Posterior cingulate gyrus (tissue), 11 donors: ENCODE measurements at places on chromosomes 16 and 17.

DNA sequence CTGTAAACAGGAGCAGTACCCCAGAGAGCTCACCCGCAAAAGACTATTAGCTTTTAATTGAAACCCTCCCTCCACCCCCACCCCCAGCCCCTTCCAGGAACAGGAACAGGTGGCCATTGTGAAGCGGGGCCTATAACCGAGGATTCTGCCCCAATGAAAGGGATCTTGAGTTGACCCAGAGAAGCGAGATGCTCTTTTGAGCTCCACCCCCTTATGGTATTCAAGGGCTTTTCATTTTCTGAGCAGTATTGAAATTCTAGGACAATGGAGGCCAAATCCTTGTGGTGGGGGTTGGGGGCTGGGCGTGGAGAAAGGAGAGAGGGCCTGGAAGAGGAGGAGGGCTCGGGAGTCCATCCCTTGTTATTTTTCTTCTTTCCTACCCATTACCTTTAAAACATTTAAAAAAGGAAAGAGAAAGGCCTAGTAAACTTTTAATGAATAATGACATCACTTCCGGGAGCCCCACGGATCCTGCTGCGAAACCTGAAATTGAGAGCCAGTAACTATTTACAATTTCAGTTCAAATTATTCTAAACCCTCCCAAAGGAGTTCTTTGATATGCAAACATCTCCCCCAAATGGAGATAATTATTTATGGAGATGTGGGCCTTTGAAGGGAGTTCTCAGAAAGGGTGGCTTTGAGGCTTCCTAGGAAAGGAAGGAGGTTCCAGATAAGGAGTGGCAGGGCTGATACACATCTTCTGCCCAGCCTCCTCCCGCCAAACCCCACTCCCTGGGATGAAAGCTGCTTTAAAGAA is 30.5 kb downstream of the HS3ST3B1 start:
- DNase-seq, result no peak

- DNase-seq, result no peak
Observed at GRCh38 chr17:82276938-82277337, 3.4 kb upstream of the CSNK1D start.

GRCh38 chr16:10754941-10755340 is 11.3 kb downstream of the NUBP1 start:
- no peak for DNase-seq

GRCh38 chr16:81639931-81640680 is 139.0 kb upstream of the PLCG2 start:
- DNase-seq, result no peak

DNA sequence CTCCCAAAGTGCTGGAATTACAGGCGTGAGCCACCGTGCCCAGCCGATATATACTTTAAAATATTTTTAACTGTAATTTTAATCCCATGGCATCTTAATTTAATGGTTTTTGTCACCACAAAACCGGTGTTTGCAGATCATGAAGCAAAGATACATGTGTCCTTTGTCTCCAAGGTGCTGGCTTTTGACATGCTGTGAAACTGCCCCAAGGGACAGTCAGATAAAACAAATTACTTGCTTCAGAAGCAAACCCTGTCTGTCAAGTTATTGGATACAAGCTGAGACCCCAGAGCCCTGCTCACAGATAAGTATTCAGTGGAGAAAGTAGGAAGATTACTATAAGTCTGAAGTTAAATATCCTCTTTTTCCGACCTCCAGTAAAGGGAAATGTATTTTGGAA is 39.8 kb downstream of the ARL4D start:
- DNase-seq, result no peak

GRCh38 chr17:78803186-78803845 is 21.2 kb upstream of the CYTH1 start:
- no peak for DNase-seq

- no peak for DNase-seq
Observed at GRCh38 chr17:80732268-80732667, 187.6 kb downstream of the RPTOR start.

DNA sequence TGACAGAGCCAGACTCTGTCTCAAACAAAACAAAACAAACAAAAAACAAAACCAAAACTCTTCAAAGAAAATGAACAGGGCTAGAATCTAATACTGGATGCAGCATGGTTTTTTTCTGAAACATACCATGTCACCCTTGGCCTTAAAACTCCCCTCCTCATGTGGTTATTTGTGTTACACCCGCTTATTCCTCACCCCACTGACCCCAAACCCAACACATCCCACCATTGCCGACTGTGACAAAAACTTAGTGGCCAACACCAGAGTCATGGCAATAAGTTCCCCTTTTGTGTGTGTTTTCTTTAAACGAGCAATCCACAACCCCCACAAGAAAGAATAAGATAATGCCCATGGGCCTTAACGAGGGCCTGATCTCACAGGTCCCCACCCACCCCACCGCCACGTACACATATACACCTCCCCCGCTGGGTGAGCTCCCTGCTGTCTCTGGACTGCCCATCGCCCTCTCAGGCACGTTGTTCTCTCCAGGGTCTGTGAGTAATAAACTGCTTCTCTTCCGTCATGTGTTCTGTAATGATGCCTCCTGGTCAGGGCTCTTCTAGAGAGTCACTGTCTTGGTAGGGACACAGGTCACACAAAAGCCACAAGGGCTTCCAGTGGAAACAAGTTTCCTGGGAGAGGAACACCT is 16.8 kb upstream of the ENGASE start:
- DNase-seq, result no peak

DNA sequence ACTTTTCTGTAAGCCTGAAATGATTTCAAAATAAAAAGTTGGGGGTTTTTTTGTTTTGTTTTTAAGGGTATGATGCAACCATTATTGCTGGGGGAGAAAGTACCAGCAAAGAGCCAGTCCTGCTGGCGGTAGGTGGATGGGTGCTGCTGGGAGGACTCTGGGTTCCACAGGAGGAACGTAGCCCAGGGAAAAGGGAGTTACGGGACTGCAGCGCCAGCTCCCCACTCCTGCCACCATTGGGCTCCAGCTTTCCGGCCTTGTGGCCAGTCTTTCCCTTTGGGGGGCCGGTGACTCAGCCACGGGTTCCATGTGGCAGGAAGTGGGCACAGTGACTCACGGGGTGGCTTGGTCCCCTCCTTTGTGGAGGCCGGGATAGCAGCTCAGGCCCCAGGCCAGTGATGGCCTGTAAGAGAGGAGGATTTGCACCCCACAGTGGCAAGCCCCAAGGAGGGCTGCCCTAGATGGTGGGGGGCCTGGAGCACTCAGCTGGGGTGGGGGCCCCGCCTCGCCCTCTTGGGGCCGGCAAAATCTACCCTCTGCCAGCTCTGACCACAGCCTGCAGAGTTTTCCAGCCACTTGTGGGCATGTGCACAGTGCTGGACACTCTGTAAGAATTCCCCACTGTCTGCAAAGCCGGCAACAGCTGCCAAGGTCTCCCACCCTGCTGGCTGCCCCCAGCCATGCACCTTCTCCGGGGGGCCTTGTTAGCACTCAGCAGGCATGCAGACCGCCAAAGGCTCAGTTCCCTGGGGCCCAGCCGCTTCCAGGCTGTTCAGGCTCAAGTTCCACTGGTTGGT is 30.4 kb downstream of the SOCS3 start:
- no peak for DNase-seq

DNA sequence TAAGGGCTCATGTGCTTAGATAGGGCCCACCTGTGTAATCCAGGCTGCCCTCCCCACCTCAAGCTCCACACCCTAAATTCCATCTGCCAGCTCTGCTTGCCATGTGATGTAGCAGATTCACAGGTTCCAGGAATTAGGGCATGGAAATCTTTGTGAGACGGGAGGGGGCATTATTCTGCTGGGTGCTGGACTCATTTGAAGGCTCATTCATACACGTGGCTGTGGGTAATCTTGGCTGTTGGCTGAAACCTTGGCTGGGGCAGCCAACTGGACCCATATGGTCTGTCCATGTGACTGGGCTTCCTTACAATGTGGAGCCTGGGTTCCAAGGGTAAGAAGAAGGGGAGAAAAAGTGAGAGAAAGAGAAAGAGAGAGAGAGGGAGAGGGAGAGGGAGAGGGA is 115.1 kb downstream of the CYLD start:
- DNase-seq, result no peak

DNA sequence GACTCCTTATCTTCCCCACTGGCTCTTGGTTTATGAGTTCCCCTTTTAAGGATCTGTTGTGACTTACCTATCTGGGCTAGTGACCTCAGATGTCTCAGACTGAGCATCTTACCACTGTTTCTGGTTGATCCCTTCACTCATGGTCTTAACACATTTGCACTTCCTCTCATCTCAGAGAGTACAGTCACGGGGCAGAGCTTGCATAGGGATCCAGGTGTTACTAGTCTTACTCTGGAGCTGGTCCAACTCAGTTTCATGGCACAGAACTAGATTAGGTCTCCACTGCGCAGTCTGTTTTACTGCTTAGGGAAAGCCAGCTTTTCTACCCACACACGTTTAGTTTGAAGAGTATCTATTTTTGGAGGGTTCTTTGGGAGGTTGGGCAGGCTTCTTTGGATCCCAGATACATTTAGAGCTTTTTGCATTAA is 10.2 kb downstream of the GABARAPL2 start:
- DNase-seq, result no peak

GRCh38 chr17:28828294-28829040 is 14.1 kb downstream of the FAM222B start:
- DNase-seq, result no peak

GRCh38 chr16:71895679-71896365 is 491 bp downstream of the IST1 start:
- DNase-seq, result peak; percentile 19

- DNase-seq, result no peak
Observed at GRCh38 chr16:70577256-70577698, 53.7 kb downstream of the SF3B3 start.

DNA sequence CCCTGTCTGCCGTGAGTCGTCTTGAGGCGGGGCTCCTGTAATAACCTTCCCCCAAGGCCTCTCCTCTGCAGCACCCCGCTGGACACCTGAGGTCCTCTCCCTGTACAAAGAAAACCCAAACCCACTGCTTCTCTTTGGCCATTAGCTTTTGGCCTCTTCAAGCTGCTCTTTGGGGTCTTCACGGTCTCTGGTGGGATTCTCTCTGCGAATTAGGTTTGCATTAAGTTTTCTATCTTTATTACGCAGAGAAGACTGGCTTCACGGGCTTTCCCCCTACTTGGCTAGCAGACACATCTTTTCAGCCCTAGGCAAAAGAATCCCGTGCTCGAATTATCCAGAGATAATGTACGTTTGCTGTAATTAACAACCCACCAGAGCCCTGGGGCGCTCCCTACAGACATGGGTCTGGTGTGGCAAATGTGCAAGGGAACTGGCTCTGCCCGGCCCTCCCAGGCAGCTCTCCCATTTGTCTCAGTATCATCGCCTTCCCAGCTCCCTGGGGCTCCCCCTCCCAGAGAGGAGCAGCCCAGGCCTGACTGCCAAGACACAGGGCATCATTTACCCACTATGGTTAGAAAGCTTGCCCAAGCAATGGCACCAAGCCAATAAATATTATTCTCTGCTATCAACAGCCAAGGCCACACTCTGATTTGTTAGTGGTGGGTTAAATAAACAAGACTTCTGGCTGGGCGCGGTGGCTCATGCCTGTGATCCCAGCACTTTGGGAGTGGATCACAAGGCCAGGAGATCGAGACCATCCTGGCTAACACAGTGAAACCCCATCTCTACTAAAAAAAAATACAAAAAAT is 24.7 kb upstream of the KLHDC4 start:
- DNase-seq, result no peak

DNA sequence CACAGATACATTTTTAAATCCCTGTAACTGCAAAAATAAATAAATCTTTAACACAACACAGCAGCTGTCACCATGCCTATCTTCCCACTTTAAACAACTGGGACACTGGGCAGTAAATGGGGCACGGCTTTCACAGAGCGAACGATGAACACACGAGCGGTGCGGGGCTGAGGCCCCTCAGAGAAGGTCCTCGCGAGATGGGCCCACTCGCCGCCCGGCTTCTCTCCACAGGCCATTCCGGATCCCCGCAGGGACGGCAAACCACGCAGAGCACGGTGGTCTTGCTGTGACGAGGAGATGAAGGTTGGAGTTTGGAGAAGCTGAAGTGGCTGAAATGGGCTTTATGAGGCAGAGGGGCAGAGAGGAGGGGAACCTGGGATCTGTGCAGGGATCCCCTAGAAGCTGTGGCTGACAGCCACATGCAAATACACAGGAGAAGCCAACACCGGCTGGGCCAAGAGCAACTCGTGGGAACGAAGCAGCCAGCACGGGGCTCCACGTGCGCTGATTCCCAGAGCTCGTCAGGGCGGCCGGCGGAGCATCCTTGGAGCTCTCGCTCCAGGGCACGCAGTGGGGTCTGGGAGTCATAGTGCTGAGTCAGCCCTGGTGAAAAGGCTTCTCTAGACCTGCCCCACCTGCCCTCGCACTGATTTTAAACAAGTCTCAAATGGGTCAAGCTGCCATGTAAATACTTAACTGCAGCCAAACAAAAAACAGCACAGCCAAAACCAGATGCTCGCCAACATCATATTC is 31.7 kb downstream of the CCDC57 start:
- DNase-seq, result no peak

GRCh38 chr16:89667633-89668032 is 10.0 kb downstream of the SPATA33 start:
- no peak for DNase-seq

DNA sequence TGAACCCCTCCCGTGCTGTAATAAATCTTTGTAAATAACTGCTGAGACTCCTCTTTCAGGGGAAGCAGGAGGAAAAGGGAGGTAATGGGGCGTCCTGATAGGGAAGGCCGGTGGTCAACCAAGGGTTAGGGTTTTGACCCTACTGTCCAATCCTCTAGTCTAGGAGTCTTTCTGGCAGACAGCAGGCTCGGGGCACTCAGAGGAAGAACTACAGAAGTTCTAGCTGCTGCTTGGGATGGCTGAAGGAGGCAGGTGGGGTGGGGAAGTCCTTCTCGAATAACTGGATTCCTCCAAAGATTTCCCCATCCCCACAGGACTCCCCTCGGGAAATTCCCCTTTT is 387 bp upstream of the STARD3 start:
- no peak for DNase-seq

DNA sequence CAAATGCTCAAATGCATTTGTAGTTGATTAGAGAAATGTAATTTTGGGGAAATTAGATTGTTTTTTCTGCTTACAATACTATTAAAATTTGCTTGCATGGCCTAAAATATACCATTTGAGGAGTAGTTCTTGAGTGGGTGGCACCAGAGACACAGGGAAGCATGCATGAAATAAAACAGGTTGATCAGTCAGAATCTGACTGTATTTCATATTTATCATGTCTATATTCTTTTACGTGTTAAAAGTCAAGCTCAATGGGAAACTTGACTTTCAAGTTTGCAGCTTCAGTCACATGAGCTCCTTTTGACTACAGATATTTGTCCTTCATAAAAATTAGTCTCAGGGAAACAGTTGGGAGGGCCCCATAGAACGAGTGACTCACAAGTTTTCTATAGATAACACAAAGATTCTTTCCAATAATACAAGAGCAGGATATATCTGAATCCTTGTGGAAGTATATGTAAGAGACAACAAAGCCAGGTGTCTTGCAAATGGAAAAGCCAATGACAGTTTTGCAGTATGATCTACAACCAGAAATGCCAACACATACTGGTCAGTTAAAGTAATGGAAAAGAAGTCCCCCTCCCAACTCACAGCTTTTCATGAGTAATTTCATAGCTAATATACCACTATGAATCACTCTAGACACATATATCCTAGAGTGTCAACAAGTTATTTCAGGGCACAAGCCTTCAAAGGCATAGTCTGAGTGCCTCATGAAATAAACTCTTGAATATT is 42.2 kb upstream of the CORO6 start:
- no peak for DNase-seq

- DNase-seq, result no peak
Observed at GRCh38 chr17:80836971-80837481, 154.6 kb upstream of the CHMP6 start.
